ENCODE measurements at places on chromosomes 16 and 17.

GRCh38 chr16:30895627-30896260 is 670 bp upstream of the CTF1 start:
- no peak for DNase-seq

- no peak for DNase-seq
Observed at GRCh38 chr16:28172336-28172735, 39.4 kb downstream of the XPO6 start.

DNA sequence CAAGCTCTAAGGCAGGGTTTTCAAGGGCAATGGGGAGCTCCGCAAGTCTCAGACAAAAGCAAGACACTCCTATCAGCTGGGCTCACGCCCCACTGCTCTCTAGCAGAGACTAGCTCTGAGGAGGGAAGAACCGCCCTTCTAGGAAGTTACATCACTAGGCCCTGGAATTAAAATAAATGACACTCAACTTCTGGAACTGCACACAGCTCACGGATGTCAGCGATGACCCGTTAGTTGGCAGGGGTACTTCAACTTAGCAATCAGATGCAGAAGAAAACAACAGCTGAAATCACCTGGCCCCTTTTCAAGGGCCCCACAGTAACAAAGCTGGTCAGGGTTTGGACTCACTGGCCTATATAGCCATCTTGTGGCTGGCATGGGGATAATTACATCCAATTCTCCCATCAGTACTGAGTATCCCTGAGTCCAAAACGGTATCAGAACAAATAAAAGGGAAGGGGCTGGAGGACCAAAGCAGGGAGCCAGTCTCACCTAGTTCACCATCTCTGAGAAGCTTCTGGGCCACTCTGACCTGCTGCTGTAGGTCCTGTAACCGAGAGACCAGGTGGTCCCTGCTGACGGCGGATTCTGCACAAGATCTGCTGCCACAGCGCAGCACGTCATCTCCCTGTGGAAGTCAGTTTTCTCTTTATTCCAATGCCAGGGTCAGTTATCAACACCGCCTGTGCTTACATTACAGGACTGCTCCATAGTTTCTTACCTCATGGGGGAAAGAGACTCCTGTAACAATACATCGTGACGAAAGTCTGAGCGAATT is 22.2 kb downstream of the SERPINF1 start:
- DNase-seq, result no peak

DNA sequence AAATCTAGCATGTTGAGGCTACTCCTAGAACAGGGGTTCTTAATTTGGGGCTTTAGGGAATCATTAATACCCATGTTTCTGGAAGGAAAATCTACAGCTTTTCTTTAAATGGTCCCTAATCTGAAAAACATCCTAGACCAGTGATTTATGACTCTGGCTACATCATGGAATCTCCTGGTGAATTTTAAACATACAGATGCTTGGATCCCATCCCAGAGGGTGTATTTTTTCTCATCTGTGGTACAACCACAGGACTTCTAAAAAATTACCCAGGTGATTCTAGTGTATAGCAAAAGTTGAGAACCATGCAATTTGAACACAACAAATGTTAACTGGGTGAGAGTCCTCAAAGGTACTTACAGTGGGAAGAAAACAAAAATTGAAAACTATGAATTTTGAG is 41.5 kb downstream of the KANSL1 start:
- no peak for DNase-seq

DNA sequence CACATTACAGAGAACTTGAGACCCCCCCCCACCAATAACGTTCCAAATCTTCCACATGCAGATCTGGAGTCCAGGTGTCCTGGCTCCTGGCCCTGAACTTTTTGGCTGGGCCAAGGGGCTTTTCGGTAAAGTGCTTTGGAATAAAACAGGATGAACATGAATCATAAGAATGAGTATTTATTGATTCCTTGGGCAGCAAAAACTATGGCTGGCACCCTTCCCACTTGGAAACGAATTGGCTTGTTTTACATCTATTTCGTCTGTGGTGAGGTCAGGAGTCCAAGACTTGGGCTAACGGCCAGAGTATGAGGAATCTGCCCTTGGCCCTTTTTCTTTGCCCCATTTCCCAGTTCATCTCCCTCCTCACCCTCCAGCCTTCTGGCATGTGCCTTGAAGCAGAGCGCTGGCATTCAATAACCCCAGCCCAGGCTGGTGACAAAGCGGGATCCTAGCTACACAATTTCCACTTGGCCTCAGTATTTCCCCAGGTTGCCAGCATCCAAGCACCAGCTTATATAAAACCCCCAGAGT is 4.1 kb upstream of the UBTF start:
- DNase-seq, result no peak

GRCh38 chr16:67723151-67723910 is 4.2 kb upstream of the GFOD2 start:
- no peak for DNase-seq

- DNase-seq, result no peak
Observed at GRCh38 chr17:27906226-27906580, 13.0 kb upstream of the LYRM9 start.

DNA sequence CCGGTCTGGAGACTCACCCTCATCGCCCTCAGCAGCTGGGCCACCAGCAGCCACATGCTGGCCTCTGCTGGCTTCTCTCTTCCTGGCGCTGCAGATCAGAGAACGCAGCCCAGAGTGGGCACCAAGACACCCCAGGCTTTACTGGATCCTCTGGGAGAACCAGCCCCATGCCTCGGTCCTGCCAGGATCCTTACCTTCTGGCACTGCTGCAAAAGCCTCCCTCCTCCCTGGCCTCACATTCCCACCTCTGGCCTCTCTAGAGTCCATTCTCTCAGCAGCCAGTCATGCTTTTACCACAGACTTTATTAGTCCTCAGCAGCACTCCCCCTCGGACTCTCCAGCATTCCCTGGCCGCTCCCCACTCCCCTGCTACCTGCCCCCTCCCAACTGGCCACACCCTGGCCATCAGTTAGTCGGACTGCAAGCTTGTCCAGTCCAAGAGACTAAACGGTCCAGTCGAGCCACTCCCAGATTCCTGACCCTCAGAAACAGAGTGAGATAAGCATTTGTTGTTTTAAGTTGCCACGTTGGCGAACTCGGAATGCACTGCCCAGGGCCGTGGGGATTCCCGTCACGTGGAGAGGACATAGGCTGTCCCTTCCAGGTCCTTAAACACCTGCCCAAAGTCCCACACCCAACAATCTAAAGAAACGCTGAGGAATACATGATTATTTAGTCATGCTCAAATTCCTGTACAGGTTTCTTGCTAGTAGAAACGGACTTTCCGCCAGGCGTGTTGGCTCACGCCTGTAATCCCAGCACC is 5.9 kb upstream of the SPG7 start:
- DNase-seq, result no peak

GRCh38 chr17:33529816-33530215 is 236.7 kb upstream of the ASIC2 start:
- no peak for DNase-seq

GRCh38 chr17:17506181-17506741 is 10.1 kb upstream of the RASD1 start:
- no peak for DNase-seq

DNA sequence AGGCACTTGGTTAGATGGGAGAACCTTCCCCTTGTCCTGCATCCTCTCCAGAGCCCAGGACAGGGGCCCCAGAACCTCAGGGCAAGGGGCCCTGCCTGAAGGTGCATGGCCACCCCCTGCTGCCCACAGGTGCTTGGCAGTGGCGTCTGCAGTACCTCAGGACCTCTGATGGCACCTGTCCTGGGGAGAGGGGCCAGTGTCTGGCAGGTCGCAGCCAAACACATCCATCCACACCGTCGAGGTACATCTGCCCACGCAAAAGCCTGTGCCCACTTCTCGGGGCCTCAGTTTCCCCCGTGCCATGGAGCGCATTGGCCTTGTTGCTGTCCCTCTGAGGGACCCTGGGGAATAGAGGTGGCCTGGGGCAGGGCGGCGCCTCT is 9.3 kb downstream of the MAP2K3 start:
- no peak for DNase-seq

DNA sequence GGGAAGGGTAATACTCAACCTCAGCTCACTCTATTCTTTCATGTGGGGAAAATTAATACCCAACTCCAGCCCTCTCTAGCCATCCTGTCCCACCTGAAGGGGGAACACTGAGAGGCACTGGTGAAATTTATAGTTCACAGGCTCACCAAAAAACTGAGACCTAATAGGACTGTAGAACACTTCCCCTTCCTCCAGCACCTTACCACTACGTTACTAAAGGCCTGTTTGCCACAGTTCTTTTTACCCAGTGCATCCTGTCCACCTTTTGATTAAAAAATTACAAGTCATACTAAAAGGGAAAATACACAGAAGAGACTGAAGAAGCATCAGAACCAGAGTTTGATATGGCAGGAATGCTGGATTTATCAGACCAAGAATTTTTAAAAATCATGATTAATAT is 26.0 kb downstream of the DHRS7B start:
- no peak for DNase-seq

DNA sequence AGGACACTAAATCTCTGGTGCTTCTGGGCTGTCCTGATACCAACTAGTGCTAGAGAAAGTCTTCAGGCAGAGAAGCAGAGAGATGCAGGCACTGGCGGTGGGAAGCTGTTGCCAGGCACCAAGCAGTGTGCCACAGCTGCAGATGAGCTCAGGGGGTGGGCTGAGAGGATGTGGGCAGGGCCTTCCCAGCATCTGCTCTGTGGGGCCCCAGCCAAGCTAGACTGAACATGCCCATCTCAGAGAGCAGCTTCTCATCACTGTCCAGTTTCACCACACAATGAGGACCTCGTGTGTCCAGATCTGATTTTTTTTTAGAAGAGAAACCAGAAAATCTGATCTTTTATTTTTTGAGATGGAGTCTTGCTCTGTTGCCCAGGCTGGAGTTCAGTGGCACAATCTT is 17.1 kb downstream of the PSKH1 start:
- DNase-seq, result no peak

DNA sequence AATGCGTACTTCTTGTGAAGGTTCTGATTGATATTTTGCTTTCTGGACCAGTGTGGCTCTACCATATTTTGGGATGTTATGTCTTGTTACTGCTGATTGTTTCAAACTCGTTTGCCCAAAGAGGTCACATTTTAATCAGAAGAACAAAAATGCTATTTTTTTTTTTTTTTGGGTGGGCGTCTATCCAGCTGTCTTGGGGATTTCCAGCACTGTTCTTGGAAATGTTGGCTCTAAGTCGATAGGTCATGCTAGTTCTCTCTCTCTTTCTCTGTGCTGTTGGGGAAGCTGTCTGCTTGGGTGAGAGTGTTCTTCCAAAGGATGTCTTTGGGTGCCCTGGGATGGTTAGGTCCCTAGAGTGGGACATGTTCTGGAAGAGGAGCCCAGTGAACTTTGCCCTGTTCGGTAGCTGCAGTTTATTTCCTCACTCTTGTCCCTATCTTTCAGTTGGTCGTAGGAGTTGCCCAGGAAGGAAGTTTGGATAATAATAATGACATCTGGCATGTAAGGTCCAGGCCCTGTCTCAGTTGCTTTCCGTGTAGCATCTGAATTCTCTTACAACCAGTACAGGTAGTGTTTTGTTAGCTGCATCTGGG is 2.9 kb downstream of the IRF8 start:
- no peak for DNase-seq

DNA sequence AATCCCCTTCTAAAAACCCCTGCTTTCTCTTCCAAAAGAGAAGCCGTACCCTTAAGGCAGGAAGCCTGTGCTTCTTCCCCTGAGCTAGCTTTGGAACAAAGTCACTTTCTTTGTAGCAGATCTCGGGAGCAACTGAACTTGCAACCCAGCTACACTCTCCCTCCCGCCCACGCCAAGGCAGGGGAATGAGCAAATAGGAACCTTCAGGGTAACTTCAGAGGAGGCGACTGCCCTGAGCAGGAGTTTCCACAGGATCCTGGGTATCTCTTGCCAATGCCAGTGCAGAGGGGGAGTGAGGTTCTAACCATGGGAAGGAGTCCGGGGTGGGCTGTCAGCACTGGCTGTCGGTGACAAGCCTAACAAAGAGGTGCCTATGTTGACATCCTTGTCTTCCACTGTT is 5.9 kb upstream of the PIRT start:
- no peak for DNase-seq

DNA sequence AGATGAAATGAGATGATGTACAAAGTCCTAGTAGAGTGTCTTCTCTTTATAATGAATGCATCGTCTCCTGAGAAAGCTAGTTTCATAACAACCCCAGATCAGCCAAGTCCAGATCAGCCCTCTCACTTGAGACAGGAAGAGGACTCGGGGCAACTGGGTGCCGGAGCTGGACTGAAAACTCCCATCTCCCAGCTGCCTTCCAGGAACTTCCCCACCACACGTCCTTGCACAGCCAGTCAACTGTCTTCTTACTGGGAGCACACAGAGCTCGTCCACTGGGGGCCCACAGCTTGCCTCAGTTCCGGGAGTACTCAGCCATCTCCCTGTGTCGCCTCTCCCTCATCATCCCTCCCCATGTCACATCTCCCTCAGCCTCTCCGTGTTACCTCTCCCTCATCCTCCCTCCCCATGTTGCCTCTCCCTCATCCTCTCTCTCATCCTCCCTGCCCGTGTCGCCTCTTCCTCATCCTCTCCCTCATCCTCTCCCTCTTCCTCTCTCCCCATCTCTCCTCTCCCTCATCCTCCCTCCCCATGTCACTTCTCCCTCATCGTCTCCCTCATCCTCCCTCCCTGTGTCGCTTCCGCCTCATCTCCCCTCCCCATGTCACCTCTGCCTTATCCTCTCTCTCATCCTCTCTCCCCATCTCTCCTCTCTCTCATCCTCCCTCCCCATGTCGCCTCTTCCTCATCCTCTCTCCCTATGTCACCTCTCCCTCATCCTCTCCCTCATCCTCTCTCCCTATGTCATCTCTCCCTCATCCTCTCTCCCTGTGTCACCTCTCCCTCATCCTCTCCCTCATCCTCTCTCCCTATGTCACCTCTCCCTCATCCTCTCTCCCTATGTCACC is 22.4 kb upstream of the KCNH6 start:
- DNase-seq, result no peak

GRCh38 chr17:39740357-39741111 is 2.8 kb downstream of the GRB7 start:
- DNase-seq, result no peak

DNA sequence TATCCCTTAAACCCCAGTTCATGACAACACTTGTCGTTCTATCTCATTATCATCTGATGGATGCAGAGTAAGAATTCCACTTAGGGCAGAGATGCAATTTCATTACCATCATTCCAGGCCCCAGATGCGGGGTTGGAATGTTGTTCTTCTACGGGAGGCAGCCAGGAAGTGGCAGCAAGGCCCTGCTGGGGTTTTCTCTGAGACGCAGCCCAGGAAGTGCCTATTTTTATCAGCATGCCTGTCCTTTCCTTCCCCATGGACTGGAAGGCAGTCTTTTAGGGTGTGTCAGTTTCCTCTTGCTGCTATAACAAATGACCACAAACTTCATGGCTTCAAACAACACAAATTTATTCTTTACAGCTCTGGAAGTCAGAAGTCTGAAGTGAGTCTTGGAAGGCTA is 246.6 kb upstream of the DYNLRB2 start:
- no peak for DNase-seq

- no peak for DNase-seq
Observed at GRCh38 chr16:49755313-49755620, 100.6 kb downstream of the ZNF423 start.

All from effector memory CD4-positive, alpha-beta T cell (primary cell).